ENCODE measurements at places on chromosomes 16 and 17. TPM values are rescaled to one million over a fixed set of nuclear protein-coding genes. Genes with fewer than 3 reads are reported as not detected.

CDH5 gene
- total RNA-seq = not detected

ITGA2B gene
- total RNA-seq = 0.31 TPM

DNA sequence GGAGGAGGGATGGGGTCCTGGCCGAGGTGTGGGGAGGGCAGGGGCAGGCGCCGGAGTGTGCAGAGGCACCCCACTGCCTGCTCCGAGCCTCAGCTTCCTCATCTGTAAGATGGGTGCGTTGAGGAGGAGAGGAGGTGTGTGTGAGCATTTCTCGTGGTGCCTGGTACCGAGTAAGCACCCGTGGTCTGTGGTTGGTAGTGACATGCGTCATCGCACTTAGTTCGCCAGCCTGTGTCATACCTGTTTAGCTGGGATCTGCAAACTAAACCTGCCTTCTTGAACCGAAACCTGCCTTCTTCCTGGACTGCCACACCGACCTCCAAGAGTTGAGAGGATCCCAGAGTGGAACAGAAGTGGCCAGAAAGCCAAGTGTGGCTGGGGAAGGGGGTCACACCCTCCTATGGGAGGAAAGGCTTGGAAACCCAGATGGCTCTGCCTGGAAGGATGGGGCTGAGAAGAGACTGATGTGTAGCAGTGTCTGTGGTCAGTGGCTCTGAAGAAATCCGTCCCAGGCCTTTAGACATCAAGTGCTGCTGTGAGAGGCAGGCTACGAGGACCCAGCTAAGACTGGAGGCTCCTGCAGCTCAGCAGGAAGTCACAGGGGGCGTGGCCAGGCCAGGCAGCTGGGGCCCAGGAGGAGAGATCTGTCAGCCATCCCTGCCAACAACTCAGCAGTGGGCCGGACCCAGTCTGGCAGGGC is 162.6 kb upstream of the PLCG2 start:
- peak; percentile 68 for DNase-seq

DNA sequence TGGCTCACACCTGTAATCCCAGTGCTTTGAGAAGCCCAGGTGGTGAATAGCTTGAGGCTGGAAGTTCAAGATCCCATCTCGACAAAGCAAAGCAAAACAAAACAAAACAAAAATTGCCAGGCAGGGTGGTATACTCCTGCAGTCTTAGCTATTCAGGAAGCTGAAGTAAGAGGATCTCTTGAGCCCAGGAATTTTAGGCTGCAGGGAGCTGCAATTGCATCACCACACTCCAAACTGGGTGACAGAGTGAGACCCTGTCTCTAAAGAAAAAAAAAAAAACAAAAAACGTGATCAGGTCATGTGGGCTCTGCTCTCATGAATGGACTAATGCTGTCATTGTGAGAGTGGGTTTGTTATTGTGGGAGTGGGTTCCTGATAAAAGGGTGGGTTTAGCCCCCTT is 409.1 kb downstream of the NPIPA7 start:
- DNase-seq = no peak

DNA sequence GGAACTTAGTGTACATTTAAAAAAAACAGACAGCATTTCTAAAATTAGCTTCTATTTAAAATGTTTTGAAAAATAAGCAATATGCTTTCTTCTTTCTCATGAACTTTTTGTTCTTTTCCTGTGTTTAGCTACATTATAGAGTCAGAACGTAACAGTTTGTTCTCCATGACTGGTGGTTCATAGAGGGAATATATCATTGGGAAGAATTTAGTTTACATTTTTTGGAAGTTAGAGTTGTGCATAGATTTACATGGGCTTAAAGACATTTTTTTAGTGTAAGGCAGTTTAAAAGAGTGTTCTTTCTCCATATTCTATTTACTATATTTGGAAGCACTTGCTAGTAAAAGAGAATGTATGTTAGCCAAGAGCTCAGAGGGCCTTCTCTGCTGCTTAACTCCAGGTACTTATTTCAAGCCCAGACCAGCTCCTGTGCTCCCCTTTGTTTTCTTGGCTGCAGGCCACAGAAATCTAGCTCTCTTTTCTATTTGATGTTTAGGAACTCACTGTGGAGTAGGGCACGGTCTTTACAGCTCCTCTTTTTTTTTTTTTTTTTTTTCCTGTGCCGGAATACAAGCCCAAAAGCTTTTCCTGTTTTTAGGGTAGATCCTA is 20.2 kb downstream of the AP2B1 start:
- no peak for DNase-seq

UBE2G1 gene
- total RNA-seq = 68.0 TPM

- no peak for DNase-seq
Observed at GRCh38 chr17:1769822-1770477, 8.1 kb downstream of the SERPINF1 start.

KRTAP17-1 gene
- total RNA-seq = not detected

CCL5 gene
- 580 TPM for total RNA-seq

DNA sequence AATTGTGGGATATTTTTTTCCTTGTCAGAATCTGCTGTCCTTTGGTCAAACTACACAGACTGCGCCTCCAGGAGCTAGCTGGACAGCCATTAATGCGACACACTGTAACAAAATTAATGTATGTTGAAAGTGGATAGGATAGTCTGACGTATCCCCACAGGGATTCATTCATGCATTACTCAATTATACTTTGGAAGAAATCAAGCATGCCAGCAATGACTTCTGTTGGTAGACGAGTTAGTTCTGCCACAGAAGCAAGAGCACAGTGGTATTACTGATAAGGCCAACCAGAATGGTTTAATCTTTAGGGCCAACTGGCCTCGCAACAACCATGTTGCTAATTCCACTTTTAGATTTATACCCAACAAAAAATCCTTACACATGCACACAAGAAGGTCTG is 106.4 kb upstream of the TOB1 start:
- DNase-seq = no peak

DNA sequence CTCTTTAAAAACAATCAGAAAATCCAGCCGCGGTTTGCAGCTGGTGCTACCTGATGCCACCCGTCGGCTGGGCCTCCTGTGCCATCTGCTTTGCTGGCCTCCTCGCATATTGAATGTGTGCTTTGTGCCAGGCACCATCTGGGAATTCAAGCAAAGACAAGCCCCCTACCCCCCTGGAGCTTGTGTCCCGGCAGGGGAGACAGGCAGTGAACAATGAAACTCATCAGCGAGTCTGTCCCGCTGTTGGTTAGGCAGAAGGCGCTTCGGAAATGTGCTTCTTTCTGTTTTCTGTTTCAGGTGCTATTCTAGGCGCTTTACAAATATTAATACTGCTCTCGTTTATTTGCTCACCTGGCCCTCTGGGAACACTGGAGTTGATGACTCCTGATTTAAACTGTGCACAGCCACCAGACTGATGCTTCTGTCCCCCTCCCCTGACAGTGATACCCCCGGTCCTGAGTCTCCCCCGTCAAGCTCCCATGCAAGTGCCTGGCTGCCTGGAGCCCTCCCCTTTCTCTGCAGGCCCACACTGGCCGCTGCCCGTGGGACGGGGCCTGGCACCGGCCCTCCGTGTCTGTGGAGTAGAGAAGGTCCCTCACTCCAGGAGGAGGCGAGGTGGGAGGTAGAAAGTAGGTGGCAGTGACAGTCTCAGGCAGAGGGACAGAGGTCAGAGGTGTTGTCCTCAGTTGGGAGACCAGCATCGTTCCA is 126.1 kb upstream of the PLCG2 start:
- no peak for DNase-seq

MGAT5B gene
- 0.40 TPM for total RNA-seq

DNA sequence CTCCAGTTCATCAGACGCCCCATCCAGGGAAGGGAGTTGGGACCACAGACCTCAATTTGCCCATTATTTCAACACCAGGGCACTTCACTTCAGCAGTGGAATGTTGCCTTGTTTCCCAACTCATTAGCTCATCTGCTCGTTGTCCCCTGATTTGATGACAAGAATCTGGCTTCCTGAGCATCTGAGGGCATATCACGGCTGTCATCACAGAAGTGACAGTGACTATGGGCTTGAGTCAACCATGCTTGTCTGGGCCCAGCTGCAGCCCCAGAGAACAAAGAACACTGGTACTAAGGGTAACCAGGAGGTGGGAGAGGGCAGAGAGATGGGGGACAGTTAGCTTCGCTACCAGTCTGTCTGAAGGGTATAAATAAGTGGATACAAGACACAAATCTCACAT is 266.0 kb upstream of the SDK2 start:
- DNase-seq = no peak

GRCh38 chr16:2436110-2436509 is 6.9 kb downstream of the CCNF start:
- DNase-seq = no peak

LITAFD gene
- not detected for total RNA-seq

DNA sequence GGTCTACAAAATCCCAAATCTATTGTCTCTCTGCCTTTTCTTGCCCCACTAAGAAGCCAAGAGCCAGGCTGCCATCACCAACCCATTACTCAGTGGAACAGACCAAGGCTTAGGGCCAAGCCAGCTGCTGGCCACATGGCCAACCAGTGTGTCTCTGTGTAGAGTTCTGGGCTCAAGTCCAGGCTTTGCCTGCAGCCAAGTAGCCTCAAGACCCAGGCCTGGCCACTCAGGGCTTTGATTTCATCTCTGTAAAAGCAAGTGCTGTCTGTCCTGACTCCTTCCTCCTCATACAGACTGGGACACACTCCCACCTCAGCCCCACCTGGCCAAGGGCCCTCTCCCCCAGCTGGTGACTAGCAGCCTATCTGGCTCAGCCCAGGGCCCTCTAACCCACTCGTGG is 14.6 kb downstream of the SREBF1 start:
- DNase-seq = no peak

GRCh38 chr16:4110065-4110464 is 6.2 kb downstream of the ADCY9 start:
- no peak for DNase-seq

GRCh38 chr17:47220531-47220999 is 11.4 kb downstream of the MYL4 start:
- DNase-seq = peak; percentile 39

SMIM36 gene
- not detected for total RNA-seq

DNA sequence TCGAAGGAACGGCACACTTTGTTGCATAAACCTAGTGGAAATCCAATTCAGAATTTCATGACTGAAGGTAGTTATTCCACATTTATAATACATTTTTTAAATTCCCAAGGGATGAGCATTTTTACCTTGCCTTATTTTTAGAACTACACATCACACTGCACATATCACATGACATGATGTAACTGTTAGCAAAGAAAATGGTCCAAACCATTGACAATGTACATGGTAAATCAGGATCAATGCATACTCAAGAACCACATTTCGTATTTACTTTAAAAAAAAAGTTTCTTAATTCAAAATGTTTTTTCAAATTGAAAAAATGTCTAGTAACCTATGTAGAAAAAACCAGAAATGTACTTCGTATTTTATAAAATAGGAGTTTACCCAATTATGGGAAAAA is 2.5 kb downstream of the KANSL1 start:
- DNase-seq = no peak

DNA sequence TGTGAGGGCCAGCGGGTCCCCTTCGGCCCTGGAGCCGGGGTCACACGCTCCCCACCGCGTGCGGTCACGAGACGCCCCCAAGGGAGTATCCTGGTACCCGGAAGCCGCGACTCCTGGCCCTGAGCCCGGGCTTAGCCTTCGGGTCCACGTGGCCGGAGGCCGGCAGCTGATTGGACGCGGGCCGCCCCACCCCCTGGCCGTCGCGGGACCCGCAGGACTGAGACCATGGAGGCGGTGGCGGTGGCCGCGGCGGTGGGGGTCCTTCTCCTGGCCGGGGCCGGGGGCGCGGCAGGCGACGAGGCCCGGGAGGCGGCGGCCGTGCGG is at the start of gene NAGLU:
NAGLU (plus strand) TSS at position 194 of the 324 bp plus-strand sequence; CDS start at position 226, 32 bp downstream.
- DNase-seq = peak; percentile 82

All from CD8-positive, alpha-beta memory T cell (primary cell).